ENCODE measurements at places on chromosomes 7 and 10.

DNA sequence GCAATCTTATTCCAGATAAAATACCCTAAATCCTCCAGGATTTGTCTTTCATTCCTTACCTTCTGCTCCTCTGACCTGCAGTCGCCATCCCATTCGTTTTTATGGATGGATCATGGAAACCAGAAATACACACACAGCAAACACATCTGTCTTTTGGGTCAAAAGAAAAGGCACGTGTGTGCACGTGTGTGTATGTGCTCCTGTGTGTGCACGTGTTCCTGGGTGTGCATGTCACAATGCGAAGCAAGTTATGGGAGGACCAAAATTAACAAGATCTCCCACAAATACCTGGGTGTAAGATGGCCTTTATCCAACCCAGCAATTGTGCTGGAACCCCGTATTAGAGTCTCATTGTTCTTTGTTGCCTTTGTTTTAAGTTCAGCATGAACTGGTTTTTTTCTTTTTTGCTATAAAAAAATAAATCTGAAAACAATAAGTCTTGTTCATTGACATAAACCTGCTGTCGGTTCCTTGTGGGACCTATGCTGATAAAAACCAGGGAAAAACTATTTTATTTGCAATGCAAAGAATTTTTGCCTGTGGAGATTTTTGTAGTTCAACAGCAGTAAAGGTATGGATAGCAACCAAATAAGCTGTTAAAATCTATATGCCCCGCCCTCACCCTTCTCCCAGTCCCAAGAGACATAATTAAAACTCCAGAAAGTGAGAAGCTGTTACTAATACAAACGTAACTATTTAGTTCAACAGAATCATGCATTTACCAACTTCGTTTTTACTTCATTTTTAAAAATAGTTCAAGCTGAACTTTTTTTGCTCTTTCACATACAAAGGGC, 229.6 kb downstream of the CREB5 start:
- no peak for DNase-seq

DNA sequence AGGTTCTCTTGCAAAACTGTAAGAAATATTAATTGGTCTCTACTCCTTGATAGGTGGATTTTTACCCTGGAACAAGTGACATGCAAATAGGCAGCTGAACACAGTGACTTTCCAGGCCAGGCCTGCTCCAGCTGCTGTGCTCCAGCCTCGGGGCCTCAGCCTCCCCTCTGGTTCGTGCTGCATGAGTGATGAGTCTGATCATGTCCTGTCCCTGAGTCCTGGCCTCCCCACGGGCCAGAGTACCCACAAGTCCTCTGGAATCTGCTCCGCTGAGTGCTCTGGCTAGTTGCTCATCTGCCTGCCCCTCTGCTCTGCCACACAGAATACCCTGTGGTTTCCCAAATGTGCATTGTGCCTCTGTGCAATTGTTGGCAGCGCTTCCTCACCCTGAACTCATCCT, 80.1 kb upstream of the PDZD8 start:
- DNase-seq = no peak

DNA sequence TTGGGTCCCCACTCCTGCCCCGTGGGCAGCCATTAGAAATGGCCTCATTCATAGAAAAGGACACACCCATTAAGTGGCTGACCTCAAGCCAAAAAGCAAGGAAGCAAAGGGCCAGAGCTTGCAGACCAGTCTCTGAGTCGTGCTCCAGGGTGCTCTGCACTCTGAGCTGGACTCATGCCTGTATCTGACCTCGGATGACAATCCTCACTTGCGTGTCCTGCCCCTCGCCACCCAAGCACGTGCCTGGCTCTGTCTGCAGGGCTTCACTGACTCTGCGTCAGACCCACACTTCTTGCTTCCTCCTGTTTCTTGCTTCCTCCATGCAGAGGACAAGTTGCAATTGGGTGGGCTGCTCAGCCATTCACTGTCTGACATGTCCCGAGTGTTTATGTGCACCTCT, 138.8 kb downstream of the OAT start:
- no peak for DNase-seq

- no peak for DNase-seq
Observed at GRCh38 chr10:13769946-13770345, 183.2 kb downstream of the PRPF18 start.

GRCh38 chr10:93835770-93836169, 58.0 kb upstream of the SLC35G1 start:
- no peak for DNase-seq

GRCh38 chr7:150787321-150788281, 12.6 kb downstream of the TMEM176B start:
- DNase-seq = no peak

DNA sequence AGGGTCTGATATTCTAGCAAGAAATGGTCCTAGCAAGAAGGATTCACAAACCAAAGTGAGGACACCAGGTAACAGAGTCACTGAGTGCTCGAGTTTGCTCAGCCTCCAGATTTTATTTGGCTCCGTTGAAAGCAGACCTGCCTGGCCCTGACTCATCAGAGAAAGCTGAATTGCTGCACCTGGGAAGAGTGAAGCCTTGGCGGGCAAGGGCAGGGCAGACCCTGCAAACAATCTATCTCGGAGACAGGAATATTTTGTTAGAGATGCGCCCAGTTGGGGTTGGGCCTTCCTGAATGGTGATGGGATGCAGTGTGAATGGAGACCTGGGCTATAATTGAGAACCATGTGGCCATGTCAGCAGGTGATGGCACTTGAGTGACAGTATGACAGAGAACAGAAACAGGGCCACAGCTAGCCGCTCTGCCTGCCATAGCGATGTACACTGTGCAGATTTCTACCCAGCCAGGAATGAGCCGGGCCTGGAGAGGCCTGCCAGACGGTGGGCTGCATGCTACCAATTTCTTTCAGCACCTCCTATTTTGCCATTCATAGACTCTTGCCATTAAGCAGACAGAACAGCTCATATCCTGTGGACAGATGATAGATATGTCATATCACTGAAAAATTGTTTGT, 744.2 kb downstream of the LRMDA start:
- DNase-seq = no peak

DNA sequence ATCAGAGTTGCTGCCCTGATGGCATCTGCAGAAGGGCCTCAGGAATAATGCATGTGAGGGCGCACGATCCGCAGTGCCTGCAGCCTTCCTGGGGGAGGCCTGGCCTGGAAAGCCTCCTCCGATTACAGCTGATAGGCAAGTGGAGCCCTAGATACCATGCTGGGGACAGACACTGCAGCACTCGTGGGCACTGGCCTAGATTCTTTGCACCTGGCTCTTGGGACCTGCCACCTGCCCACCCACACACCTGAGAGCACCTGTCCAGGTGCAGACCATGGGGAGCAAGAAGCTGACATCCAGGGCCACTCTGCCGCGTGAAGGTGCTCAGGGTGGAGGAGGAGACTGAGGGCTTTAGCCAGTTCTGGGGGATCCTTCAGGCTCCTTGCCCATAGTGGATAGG, 14.8 kb downstream of the YKT6 start:
- no peak for DNase-seq

DNA sequence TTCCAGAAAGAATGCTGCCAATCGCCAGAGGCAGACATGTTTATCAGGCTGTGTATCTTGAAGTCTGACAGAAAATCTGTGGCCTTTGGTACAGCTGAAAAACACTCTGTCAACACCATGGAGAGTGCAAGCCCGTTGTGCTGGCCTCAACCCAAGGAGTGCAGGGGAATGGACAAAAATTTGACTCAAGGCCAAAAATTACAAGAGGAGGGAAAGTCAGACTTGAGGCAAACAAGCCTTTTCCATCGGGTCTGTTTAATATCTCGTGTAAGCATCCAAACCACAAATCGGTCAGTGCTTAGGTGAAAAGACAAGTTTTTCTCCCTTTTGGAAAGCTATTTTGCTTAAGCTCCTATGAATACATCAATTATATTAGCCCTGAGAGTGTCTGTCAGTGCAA, 305.3 kb upstream of the NFE2L3 start:
- DNase-seq = peak; percentile 83

DNA sequence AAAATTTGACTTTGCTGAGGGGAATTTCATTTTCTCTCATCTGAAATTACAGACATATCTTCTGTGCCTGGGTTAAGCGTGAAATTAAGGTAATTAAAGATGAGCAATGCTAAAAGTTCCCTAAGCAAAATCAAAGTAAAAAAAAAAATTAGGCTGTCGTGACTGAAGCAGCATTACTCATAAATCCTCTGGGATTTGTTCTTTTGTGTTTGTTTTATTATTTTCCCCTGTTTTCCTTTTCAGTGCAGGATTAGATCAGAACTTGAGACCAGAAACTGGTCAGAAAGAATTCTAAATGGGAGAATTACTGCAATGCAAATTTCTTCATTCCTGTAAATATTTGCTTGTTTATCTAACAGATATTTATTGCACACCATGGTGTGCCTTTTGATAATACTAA, 141.4 kb upstream of the BET1 start:
- DNase-seq = no peak

GRCh38 chr7:18494821-18495408, 634 bp upstream of the HDAC9 start:
- no peak for DNase-seq

- DNase-seq = no peak
Observed at GRCh38 chr10:28180654-28181053, 122.2 kb downstream of the MPP7 start.

DNA sequence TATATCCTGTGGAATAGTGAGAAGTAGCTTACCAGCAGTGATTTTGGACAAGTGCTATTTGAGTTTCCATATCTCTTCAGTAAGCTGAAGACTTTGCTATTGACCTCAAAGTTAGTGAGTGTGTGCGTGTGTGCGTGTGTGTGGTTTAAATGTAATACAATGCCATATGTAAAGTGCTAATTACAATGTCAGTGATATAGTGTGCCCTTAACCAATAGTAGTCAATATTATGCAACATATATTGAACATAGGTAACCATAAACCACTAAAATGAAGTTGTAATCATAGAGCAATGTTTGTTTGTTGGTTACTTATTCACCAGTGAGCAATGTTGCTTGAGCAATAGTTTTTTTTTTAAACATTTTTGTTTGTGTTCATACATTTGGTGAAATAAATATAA, 309.4 kb downstream of the NXPH1 start:
- no peak for DNase-seq

GRCh38 chr7:117889611-117890010, 16.4 kb upstream of the CTTNBP2 start:
- no peak for DNase-seq

- no peak for DNase-seq
Observed at GRCh38 chr7:28029051-28029450, 151.5 kb downstream of the JAZF1 start.

- DNase-seq = no peak
Observed at GRCh38 chr7:39186131-39186530, 208.4 kb downstream of the POU6F2 start.

- DNase-seq = no peak
Observed at GRCh38 chr10:32851301-32851700, 106.7 kb downstream of the ITGB1 start.

DNA sequence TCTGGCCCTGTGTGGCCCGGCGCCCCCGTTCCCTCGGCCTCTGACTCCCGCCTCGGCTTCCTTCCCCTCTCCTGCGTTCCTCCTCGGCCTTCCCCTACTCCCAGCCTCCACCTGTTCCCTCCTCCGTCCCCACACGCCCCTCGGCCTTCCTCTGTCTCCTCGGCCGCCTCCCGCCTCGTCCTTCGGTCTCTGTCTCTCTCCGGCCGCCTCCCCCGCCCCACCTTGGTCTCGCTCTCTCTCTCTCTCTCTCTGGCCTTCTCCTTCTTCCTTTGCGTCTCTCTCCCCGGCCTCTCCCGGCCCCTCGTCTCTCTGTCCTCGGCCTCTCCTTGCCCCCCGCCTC, 588 bp downstream of the GET4 start:
- no peak for DNase-seq

DNA sequence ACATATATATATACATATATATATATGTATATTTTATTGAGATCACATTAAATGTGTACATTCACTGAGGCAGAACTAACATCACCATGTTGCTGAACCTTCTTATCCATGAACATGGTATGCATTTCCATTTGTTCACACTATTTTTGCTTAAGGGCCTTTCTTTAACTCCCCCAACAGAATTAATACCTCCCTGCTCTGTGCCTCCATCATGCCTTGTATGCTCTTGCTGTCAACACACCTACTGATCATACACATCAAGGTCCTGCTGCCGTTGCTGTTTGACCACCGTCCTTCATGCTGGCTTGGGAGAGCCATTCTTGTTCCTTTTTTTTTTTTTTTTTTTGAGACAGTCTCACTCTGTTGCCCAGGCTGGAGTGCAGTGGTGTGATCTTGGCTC, 43.5 kb downstream of the EPHB4 start:
- no peak for DNase-seq

DNA sequence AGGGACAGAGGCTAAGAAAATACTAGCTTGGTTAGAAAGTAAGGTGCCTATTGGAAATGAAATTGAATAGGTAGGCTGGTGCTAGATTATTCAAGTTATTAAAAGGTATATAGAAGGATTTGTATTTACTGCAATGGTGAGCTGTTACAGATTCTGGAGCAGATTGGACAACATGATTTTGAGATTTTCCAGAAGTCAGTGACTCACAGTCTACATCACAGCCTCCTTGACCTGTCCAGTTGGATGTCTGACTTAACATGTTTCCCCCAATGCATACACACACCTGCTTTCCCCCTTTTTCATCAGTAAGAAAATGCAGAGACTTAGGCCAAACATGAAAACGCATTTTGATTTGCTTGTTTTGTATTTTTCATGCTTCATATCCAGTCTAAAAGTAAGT, 33.4 kb downstream of the STARD3NL start:
- DNase-seq = no peak

DNA sequence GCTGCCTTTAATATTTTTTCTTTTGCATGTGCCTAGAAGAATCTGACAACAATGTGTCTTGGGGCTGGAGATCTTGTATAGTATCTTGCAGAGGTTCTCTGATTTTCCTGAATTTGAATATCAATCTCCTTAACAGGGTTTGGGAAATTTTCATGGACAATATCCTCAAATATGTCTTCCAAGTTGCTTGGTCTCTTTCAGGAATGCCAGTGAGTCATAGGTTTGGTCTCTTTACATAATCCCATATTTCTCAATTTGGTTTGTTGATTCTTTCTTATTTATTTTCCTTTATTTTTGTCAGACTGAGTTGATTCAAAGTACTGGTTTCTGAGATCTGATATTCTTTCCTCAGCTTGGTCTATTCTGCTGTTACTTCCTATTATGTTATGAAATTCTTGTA, 208.7 kb upstream of the GLI3 start:
- DNase-seq = no peak

DNA sequence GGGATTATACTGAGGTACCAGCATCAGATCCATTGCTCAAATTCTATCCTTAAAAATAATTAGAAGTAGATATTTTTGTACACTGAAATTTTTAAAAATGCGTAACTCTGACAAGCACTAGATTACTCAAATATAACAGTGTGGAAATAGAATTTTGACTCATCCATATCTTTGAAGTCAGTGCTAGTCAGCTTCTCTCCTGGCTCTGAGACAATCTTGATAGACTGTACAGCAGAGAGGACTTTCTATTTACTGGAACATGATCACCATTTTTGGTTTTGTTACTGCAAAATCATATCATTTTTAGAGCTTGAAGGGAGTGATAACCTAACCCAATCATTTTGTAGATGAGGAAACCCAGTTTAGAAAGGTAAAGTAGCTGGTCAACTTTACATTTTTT, 195.0 kb downstream of the MTERF1 start:
- DNase-seq = no peak

- DNase-seq = peak; percentile 61
Observed at GRCh38 chr7:6172224-6172909, 100.1 kb downstream of the CYTH3 start.

All from heart left ventricle (tissue), 16 donors.